NCI-H1417 treated with DMSO at 0.1 percent for 48 hours (cell line): ENCODE measurements at places on chromosomes 4 and X.
A peak's percentile ranks its signal among the peaks of the same experiment; 100 is the strongest.

- DNase-seq: no peak
These were observed 75.1 kb downstream of the MXRA5 start for GRCh38 chrX:3271183-3271833.

GRCh38 chrX:119709630-119710029 lies 16.7 kb upstream of the SEPTIN6 start:
- DNase-seq: no peak

- DNase-seq: no peak
These were observed 924.3 kb upstream of the SLIT2 start for GRCh38 chr4:19327364-19327763.

- DNase-seq: no peak
These were observed 22.8 kb downstream of the GABRB1 start for GRCh38 chr4:47054130-47054529.

DNA sequence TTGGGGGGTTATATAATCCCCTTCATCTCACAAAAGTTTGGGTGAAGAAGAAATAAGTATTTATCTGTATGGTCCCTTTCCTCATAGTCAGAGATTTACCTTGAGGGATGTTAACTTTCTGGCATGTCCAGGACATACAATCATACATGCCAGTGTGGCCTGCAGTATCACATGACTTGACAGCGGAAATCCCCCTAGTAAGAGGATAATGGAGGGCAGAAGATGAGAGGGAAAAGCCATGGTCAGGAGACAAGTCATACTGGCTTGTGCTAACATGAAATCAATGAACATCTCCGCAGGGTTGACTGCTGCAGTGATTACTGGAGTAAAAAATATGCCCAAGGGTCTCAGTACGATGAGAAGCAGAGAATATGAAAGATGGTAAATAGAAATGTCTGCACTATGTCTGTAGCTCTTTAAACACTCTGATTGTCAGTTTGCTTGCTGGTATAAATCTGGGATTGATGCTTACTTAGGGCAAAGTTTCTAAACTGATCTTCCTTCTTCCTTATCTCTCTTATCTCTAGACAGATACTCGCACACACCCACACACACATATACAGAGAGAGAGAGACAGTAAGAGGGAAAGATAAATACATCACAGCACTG lies 1385.6 kb upstream of the ADGRL3 start:
- no peak for DNase-seq

DNA sequence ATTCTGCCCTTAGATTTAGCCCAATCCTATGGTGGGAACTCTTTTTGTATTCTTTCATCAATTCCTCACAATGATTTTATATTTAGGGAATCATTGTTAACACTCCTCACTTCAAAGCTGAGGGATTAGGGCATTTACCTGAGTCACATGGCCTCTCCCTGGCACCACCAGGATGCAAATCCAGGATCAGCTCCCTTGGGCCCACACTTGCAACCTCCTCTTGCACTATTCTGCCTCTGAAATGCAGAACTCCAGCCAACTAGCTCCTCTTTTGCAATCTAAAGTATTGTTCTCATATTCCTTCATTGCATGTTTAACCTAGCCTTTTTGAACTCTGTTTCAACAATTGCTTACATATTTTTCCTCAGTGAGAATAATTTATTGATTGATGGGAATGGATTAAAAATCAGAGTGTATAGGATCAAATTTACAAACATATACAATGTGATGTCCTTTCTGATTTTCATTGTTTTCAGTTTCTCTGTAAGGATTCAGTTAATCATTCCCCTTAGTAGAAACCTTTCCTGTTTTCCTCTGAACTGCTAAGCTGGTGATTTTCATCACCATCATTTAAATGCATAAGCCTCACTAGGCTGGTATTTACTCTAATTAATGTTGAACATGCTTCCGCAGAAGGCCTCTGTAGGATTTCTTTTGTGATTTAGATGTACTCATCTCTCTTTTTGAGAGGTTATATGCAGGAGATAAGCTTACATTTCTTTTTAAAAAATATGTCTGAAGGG lies 3.3 kb upstream of the RELL1 start:
- DNase-seq: no peak

DNA sequence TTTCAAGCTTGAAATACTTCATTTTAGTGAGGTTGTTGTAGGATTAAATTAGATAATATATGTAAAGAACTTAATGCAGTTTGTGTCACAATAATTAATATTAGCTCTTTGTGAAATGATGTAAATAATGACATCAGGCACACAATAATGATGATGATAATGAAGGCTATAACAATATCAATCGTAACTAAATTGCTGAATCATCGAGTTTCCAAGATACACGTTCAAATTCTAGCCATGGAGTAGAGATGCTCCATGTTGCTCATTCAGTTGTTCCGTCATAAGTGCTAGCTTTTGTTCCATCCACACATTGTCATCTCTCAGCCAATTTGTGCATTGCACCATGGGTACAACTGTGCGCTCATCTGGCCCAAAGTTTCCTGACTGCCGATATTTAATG lies 83.1 kb downstream of the CPXCR1 start:
- DNase-seq: no peak

- no peak for DNase-seq
These were observed 108.3 kb upstream of the USP9X start for GRCh38 chrX:40976981-40977380.

DNA sequence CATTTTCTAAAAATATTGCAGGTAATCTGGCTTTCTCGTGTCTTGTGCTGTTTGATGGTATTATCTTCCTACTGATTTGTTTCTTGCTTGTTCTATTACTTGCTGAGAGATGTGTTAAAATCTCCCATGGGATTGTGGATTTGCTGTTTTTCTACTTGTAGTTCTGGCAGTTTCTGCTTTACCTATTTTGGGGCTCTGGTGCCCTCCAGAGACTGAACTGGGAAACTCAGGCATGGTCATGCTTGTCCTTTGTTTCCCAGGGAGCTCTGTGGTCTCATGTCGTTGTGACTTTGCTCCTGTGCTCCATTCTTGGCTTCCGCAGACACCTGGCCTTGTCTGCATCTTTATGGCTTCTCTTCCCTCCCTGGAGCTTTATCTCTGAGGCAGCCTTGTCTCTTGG lies 39.5 kb downstream of the NSD2 start:
- no peak for DNase-seq

DNA sequence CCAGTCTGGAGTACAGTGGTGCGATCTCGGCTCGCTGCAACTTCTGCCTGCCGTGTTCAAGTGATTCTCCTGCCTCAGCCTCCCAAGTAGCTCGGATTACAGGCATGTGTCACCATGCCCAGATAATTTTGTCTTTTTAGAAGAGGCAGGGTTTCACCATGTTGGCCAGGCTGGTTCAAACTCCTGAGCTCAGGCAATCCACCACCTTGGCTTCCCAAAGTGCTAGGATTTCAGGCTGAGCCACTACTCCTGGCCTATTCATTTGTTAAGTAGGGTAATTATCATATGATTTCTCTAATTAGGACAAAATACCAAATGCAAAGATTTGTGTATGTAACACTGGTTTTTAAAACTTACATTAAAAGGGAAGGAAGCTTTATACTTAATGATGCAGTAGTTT lies 137.8 kb downstream of the GPM6A start:
- DNase-seq: no peak

DNA sequence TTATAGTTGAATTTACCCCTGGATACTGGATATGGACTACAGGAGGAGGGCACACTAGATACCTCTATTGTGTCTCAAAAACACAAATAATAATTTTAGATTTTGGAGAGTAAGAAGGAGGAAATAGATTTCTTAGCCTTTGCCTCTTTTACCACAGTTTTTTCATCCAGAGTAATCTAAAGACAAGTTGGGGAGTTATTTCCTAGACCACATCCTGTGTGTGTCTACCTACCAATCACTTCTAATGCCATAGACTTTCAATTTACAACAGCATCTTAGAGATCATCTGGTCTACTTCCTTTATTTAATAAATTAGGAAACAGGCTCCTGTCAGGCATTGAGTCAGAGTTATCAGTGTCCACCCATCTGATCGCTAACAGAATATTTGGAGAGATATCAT lies 191.5 kb downstream of the EDA start:
- DNase-seq: no peak

DNA sequence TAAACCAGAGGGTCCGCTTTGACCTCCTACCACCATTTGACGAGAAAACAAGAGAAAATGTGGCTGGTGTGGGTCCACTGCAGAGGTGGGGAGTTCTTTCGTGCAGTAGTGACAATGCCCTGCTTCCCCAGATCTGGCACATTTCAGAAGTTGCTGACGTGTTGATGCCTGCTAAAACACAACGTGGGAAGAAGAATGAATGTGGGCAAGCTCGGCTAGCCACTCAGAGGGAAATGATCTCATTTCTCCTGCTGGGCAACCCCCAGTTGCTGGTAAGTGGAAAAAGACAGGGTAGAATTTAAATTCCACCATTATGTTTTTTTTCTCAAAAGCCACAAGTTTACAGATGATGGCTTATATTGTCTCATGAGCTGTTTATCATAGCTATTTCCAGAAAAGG lies 77.9 kb downstream of the LUZP4 start:
- no peak for DNase-seq

GRCh38 chr4:8708401-8709021 lies 115.9 kb downstream of the CPZ start:
- DNase-seq: no peak

GRCh38 chrX:47745416-47745815 lies 86.4 kb upstream of the UXT start:
- DNase-seq: no peak

- DNase-seq: no peak
These were observed 58.2 kb downstream of the ANXA10 start for GRCh38 chr4:168150420-168151050.

DNA sequence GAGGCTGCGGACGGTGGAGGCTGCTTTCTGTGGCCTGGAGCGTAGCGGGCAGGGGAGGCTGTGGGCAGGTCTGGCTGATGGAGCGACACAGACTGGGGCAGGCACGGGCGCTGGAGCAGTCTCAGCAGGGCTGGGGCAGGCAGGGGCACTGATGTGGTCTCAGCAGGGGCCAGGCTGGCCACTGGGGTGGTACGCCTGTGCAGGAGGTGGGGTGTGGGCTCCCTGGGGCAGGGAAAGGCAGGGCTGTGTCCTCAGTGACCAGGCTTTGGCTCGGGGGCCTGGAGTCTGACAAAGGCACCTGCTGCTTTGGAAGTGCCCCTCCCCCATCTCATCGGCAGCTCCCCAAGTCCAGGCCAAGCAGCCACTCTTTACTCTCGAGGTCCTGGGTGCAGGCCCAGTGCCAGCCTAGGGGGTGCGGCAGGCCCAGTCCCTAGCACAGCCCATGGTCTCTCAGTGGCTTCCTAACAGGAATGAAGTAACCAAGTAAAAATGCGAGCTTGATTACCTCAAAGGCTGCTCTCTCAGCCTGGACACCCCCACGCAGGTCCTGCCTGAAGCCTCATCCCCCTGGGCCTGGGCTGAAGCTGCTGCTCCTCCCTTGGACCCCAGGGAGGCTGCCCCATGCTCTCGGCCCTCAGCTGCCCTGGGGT lies 55.5 kb downstream of the ADRA2C start:
- DNase-seq: no peak

GRCh38 chr4:102598762-102599374 lies 97.7 kb downstream of the NFKB1 start:
- no peak for DNase-seq

- no peak for DNase-seq
These were observed 168.5 kb upstream of the MAP3K15 start for GRCh38 chrX:19683817-19684216.

DNA sequence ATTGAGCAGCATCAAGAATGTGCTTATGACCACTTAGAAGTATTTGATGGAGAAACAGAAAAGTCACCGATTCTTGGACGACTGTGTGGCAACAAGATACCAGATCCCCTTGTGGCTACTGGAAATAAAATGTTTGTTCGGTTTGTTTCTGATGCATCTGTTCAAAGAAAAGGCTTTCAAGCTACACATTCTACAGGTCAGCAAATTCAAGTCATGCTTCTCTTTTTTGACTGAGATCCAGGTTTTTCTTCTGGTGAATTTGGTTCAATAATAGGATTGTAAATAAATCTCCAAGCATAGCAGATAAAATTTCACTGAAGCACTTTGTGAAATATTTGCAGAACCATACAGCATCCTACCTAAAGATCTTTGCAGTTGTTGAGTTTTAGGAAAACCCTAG lies 218.1 kb downstream of the TLL1 start:
- DNase-seq: peak; percentile 4

DNA sequence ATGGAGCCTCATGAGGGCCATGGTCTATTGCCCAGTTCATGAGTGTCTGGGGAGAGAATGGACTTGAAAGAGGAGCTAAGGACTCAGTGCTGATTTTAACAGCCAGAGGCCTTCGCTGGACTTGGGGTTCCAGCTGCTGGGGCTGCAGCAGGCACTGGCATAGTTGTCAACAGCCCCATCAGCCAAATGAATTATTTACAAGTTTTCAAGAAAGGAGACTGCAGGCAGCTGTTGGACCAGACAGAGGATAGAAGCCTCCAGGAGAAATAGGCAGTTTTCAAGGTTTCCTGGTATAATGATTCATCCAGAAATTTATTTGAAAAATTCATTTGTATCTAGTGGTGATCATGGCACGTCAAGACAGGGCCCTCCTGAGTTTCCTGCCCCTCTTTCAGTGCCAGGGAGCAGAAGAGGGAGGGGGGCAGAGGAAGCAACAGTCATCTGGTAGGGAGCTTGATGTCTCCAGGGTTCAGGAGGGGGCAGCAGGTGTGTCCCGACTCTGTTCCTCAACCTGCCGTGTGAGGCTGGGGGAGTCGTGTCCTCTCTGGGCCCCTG lies 63.1 kb upstream of the GPR78 start:
- no peak for DNase-seq

- no peak for DNase-seq
These were observed 9.3 kb downstream of the CETN2 start for GRCh38 chrX:152821145-152821765.

DNA sequence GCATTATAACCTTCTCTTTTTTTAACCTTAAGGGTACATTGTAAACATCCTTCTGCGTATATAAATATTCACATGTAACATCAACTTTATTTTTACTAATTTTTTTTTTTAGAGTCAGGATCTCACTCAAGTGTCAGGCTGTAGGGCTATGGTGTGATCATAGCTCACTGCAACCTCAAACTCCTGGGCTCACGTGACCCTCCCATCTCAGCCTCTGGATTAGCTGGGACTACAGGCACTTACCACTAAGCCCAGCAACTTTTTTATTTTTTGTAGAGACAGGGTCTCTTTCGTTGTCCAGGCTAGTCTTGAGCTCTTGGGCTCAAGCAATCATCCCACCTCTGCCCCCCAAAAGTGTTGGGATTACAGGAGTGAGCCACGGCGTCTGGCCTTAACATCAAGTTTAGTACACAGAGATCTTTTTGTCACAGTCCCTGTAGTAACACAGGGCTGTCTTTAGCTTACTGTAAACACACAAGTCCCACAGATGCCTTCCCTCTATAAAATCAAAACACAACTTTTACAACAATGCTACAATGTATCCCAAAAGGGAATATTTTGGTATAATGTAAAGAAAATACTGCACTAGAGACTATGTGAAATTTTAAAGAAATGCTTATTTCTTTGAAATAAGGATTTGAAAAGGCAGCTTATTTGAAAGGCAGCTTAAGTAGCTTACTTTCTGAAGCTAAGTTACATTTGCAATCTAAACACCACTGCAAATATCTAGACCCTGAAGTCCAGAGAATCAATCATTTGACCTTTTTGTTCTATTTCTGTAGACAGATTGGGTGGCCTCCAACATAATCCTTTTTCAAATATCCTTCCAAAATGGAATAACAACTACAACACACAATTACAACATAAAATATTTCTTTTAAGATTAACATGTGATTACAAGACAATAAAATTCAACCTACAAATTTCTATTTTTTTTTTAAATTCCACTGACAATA lies 116.0 kb downstream of the APBB2 start:
- no peak for DNase-seq

GRCh38 chr4:44701037-44701436 lies 22.8 kb downstream of the GUF1 start:
- no peak for DNase-seq
